ENCODE measurements at places on chromosomes 1 and 21.
A peak's percentile ranks its signal among the peaks of the same experiment; 100 is the strongest.

DNA sequence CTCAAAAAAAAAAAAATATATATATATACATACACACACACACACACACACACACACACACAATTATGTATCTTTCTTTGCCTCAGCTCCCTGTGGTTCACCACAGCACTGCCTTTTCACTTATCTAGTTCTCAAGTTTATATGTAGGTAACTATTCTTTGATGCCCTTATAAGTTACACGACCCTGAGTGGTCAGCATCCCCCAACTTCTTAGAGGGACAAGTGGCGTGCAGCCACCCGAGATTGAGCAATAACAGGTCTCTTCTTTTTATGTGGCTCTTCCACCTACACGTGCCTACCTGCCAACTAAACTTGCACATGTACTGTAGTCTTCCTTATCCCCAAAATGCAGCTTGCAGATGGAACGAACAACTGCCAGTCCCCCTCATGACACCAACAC is 120.8 kb downstream of the GABPA start:
- DNase-seq: peak; percentile 51

DNA sequence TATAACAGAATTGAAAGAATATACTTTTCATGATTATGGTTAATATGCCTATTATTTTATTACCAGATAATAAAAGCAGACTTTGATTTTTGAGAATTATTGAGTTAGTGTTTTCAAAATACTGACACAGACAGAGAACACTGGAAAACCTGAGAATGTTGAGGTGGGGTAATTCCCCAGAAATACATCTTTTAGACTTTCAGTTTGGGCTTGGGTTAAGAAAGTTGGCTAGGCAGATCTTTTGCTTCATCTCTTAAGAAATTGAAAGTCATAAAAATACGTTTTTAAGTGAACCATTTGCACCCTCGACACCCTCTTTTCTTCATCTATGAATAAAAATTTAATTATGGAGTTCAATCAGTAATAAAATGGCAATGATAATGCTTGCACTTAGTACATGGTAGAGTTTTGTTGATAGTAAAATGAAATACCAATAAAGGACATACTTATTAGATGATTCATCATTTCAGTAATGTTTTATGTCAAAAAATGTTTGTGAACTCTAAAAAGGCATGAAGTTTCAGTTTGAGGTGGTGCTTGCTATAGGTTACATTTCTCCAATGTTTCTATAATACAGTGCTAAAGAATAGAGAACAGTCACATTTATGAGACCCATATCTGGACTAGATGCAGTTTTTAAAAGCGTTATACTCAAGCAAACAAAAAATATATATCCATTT is 1.9 kb upstream of the SAMSN1 start:
- no peak for DNase-seq

DNA sequence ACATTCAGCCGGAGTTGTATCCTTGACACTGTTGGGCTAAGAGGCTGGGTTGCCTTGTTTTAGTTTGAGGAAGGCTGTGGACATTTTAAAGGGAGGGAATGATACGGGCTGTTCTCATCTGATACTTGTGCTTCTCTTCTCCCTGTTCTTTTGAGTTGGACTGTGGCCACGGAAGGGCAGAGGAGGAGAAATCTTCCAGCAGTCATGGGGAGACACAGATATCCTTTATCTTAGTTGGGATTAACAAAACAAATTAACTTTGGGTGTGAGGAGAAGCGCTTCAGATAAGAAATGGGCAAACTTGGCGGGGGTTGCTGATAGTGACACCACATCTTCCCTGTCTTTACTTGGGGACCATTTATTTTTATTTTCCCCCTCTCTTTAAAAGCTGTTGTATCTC is 138.8 kb downstream of the ROR1 start:
- DNase-seq: no peak

DNA sequence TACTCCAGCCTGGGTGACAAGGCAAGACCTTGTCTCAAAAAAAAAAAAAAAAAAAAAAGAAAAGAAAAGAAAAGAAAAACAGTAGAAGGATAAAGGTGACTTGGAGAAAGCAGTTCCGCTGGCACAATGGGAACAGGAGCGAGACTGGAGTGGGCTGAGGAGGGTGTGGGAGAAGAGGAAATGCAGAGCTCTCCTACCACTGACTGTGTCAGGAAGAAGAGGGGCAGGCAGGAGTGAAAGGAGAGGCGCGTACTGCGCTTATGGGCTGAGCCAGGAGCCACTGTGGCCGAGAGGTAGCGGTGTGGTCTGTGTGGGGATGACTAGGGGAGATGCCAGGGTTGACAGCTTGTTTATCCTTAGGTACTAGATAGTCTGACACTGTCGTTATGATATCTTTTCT is 6.4 kb upstream of the PROK1 start:
- no peak for DNase-seq

GRCh38 chr1:61452176-61453035 is 272.5 kb downstream of the TM2D1 start:
- no peak for DNase-seq

DNA sequence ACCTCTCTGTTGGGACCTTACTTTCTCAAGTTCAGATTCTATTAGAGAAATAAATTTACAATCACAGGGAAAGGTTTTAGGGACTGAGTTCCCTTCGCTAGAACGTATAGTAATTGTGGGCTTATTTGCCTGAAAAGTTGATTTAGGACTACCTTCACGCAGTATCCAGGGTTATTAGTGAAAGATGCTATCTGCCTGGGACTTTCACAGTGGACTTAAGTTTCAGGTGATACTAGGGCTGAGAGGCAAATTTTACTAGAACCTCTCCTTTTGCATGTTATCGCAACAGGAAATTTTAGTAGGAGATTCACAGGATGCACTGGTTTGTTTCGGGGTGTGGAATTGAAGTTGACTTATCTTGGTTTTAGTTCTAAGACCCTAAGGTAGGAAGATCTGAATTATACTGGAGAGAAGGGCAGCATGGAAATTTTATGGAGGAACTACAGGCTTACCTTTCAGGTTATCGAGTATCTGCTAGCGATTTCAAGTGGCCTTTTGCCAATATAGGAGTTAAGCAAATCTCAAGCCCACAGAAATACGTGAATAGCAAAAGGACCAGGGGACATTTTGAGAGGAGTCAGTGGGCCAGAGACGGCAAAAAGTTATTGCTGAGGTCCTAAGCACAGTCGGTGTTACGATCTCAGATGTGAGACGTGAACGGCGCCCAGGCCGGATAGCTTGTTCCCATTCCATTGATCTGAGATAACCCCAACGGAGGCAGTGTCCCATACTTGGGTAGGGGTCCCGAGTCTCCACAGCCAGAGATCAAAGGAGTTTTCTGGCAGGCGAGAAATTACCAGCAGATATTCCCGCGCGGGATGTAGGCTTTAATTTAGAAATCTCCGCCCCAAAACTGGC is 723 bp upstream of the GNAI3 start:
- DNase-seq: peak; percentile 32

DNA sequence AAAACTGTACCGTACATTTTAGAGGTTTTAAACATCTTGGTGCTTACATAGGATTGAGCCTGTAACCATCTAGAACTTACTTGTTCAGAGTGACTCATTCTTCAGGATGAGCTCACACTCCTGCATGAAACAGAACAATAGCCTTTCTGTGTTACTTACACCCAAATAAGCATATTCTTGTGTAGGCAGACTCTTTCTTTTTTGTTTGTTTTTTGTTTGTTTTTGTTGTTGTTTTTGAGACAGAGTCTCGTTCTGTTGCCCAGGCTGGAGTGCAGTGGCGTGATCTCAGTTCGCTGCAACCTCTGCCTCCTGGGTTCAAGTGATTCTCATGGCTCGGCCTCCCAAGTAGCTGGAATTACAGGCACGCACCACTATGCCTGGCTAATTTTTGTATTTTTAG is 3.8 kb upstream of the CA6 start:
- no peak for DNase-seq

- no peak for DNase-seq
Measured at GRCh38 chr1:50074931-50075330, 33.8 kb upstream of the ELAVL4 start.

- no peak for DNase-seq
Measured at GRCh38 chr1:147167365-147167764, 4.9 kb downstream of the PRKAB2 start.

All from GM06990 (cell line).